Fibroblast of lung (primary cell): ENCODE measurements at places on chromosomes 6 and 20. TPM values are rescaled to one million over a fixed set of nuclear protein-coding genes. Genes with fewer than 3 reads are reported as not detected.
A peak's percentile ranks its signal among the peaks of the same experiment; 100 is the strongest.

- no peak for DNase-seq
- H3K4me3 ChIP-seq = no peak overlapping the region
- no peaks in the 10 kb centered on the region for H3K4me1 ChIP-seq
- H3K27me3 ChIP-seq = no peaks in the 10 kb centered on the region
- H3K27ac ChIP-seq = no peak overlapping the region
- no peaks in the 10 kb centered on the region for H3K36me3 ChIP-seq
Measured at GRCh38 chr6:2598867-2599266, 151.9 kb downstream of the MYLK4 start.

DNA sequence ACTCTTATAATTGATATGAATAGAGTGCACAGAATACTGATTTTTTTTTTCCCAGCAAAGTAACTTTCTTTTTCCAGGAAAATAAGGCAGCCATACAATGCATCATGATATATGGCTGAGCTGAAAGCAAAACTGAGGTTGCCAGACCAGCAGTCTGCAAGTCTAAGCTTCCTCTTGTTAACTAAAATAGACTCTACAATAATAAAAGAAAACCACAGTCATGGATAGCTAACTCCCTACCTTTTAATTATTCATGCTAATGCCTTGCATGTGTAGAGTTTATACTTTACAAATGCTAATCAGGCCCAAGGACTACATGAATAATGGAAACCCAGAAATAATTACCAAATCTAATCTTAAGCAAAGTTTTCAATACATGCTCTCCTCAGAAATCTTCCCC lies 47.4 kb downstream of the MAP7 start:
- no peak overlapping the region for H3K4me3 ChIP-seq
- DNase-seq = no peak
- no peaks in the 10 kb centered on the region for H3K4me1 ChIP-seq
- H3K27me3 ChIP-seq = no peaks in the 10 kb centered on the region

The DDX39B gene
- 323 and 410 TPM in 2 replicates for polyA plus RNA-seq

GRCh38 chr6:112040956-112041355 lies 12.9 kb upstream of the CCN6 start:
- DNase-seq = no peak
- no peaks in the 10 kb centered on the region for H3K36me3 ChIP-seq
- no peak overlapping the region for H3K27ac ChIP-seq
- no peak overlapping the region for H3K4me3 ChIP-seq
- H3K27me3 ChIP-seq = no peaks in the 10 kb centered on the region
- peaks cover 9% of the 10 kb centered on the region for H3K4me1 ChIP-seq

GRCh38 chr6:25582101-25582500 lies 69.9 kb upstream of the SCGN start:
- H3K4me1 ChIP-seq = no peaks in the 10 kb centered on the region
- H3K36me3 ChIP-seq = no peaks in the 10 kb centered on the region
- H3K4me3 ChIP-seq = no peak overlapping the region

GRCh38 chr6:47529734-47530133 lies 52.1 kb downstream of the CD2AP start:
- H3K36me3 ChIP-seq = peaks cover 4% of the 10 kb centered on the region
- H3K27ac ChIP-seq = no peak overlapping the region
- no peaks in the 10 kb centered on the region for H3K27me3 ChIP-seq
- H3K4me1 ChIP-seq = no peaks in the 10 kb centered on the region

The THEMIS gene
- polyA plus RNA-seq = not detected in 2 replicates

The TSHZ2 gene
- 0.15 and 0.59 TPM in 2 replicates for polyA plus RNA-seq

- peaks cover 4% of the 10 kb centered on the region for H3K4me1 ChIP-seq
- no peak for DNase-seq
- no peaks in the 10 kb centered on the region for H3K27me3 ChIP-seq
- no peaks in the 10 kb centered on the region for H3K36me3 ChIP-seq
- no peak overlapping the region for H3K27ac ChIP-seq
- no peak overlapping the region for H3K4me3 ChIP-seq
Measured at GRCh38 chr20:23690581-23690980, 1.7 kb upstream of the CST4 start.

The CD40 gene
- 0.54 and 1.5 TPM in 2 replicates for polyA plus RNA-seq

- no peaks in the 10 kb centered on the region for H3K36me3 ChIP-seq
- H3K27me3 ChIP-seq = no peaks in the 10 kb centered on the region
- DNase-seq = no peak
- H3K27ac ChIP-seq = no peak overlapping the region
- H3K4me1 ChIP-seq = no peaks in the 10 kb centered on the region
- no peak overlapping the region for H3K4me3 ChIP-seq
Measured at GRCh38 chr6:31430449-31430848, 27.1 kb downstream of the MICA start.

- H3K4me3 ChIP-seq = peak overlapping the region; percentile 13
- no peaks in the 10 kb centered on the region for H3K36me3 ChIP-seq
- no peak for DNase-seq
Measured at GRCh38 chr6:5998711-5999687, 7.7 kb downstream of the NRN1 start.

The ELOVL2 gene
- polyA plus RNA-seq = 1.7 and 13.9 TPM in 2 replicates

DNA sequence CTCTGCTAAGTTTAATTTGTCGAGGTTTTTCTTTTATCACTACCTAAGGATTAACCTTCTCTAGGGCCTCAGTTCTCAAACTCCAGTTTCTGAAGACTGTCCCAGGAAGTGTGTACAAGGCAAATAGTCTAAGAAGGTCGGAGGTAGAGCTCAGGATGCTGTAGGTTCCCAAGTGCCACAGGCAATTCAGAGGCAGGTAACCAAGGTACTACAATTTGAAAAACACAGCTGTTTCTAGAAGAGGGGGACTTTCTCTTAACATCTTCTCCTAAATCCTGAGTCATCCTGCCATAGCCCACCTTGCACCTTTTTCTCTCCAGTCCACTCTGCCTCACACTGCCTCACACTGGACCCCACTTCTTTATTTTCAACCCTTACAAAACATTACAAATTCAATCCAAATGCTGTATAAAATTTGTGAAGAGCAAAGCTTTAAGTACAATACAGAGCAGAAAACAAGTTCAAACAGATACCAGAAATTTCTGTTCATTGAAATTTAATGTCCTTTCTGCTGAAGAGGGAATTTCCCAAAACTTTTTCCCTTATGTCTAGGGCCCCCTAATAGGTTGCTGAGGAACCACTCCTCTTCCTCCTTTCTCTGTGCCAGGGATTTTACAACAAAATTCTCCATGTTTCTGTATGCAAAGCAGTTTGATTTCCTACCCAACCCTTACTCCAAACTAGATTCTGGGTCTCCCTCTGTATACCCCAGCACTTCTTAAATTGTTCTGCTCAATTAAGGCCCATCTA lies 43.0 kb downstream of the FRK start:
- H3K27ac ChIP-seq = no peak overlapping the region
- H3K4me1 ChIP-seq = no peaks in the 10 kb centered on the region
- no peak overlapping the region for H3K4me3 ChIP-seq
- DNase-seq = no peak
- no peaks in the 10 kb centered on the region for H3K27me3 ChIP-seq
- no peaks in the 10 kb centered on the region for H3K36me3 ChIP-seq

DNA sequence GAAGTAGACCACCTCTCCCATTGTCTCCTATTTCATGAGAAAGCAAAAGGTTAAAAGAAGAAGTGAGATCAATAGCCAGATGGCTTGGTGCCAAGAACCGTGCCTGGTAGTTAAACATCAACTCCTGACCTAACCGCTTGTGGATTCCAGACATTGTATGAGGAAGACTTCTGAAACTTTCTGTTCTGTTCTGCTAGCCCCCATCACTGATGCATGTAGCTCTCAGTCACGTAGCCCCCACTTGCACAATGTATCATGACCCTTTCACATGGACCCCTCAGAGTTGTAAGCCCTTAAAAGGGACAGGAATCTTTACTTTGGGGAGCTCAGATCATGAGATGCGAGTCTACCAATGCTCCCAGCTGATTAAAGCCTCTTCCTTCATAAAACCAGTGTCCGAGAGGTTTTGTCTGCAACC lies 301.2 kb downstream of the RNGTT start:
- no peaks in the 10 kb centered on the region for H3K4me1 ChIP-seq
- no peak for DNase-seq
- no peaks in the 10 kb centered on the region for H3K36me3 ChIP-seq
- no peak overlapping the region for H3K27ac ChIP-seq
- H3K27me3 ChIP-seq = no peaks in the 10 kb centered on the region
- no peak overlapping the region for H3K4me3 ChIP-seq

DNA sequence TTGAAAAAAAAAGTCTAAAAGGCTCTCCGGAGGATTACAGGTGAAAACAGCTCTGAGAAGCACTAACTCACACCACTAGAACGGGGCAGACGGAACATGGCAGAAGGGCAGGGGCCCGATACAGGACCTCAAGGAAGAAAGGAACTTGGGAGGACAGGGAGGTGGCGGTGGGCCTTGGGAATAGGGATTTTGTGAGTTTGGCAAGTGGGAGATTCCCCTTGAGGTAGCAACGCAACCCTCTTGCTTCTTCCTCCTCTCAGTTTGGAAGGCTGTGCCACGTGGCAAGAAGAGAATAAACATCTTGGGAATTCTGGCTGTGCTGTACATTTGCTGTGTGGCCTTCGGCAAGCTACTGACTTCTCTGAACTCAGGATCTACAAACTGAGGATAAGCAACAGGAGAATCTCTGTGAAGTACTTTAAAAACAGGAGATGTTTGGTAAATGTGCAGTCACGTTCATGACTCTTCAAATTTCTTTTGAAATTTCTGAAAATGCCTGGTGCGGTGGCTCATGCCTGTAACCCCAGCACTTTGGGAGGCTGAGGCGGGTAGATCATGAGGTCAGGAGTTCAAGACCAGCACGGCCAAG lies 220.8 kb downstream of the BCAS1 start:
- no peak overlapping the region for H3K4me3 ChIP-seq
- no peak for DNase-seq
- H3K4me1 ChIP-seq = no peaks in the 10 kb centered on the region

- no peak overlapping the region for H3K27ac ChIP-seq
- no peaks in the 10 kb centered on the region for H3K4me1 ChIP-seq
- no peak overlapping the region for H3K4me3 ChIP-seq
- H3K36me3 ChIP-seq = no peaks in the 10 kb centered on the region
- peak; percentile 47 for DNase-seq
Measured at GRCh38 chr6:166987930-166988329, 11.3 kb upstream of the CEP43 start.

- H3K4me1 ChIP-seq = no peaks in the 10 kb centered on the region
- no peaks in the 10 kb centered on the region for H3K27me3 ChIP-seq
- DNase-seq = peak; percentile 33
- no peak overlapping the region for H3K27ac ChIP-seq
- H3K4me3 ChIP-seq = no peak overlapping the region
- no peaks in the 10 kb centered on the region for H3K36me3 ChIP-seq
Measured at GRCh38 chr6:147434516-147434915, 74.0 kb upstream of the SAMD5 start.

The RFX6 gene
- not detected in 2 replicates for polyA plus RNA-seq

The GPX5 gene
- not detected in 2 replicates for polyA plus RNA-seq

- no peaks in the 10 kb centered on the region for H3K4me1 ChIP-seq
- no peak overlapping the region for H3K4me3 ChIP-seq
- H3K27ac ChIP-seq = no peak overlapping the region
- no peaks in the 10 kb centered on the region for H3K27me3 ChIP-seq
Measured at GRCh38 chr6:25078141-25078540, 142.4 kb upstream of the RIPOR2 start.

DNA sequence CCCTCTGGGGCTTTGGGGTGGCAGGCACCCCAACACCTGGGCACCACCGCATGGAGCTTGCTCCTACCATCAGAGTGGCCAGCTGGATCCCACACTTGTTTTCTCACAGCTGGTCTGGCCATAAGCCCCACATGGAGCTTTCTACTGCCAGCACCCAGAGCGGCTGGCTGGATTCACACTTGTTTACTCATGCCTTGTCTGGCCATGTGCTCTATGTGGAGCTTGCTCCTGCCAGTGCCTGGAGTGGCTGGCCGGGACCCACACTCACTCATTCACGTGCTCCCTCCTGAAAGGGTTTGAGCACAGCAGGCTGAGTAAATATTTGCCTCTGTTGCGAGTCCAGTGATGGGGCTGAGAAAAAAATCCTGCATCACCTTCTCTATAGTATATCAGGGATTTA lies 487.0 kb downstream of the CD109 start:
- H3K4me1 ChIP-seq = no peaks in the 10 kb centered on the region
- H3K27me3 ChIP-seq = no peaks in the 10 kb centered on the region
- DNase-seq = peak; percentile 11
- H3K36me3 ChIP-seq = no peaks in the 10 kb centered on the region
- no peak overlapping the region for H3K27ac ChIP-seq

- H3K4me3 ChIP-seq = no peak overlapping the region
- no peaks in the 10 kb centered on the region for H3K27me3 ChIP-seq
- H3K27ac ChIP-seq = no peak overlapping the region
- no peak for DNase-seq
Measured at GRCh38 chr20:42074944-42075343, 456.8 kb upstream of the CHD6 start.

- H3K27me3 ChIP-seq = no peaks in the 10 kb centered on the region
- no peaks in the 10 kb centered on the region for H3K4me1 ChIP-seq
- no peaks in the 10 kb centered on the region for H3K36me3 ChIP-seq
- no peak overlapping the region for H3K27ac ChIP-seq
Measured at GRCh38 chr20:41748051-41748450, 129.9 kb upstream of the CHD6 start.

The CALHM5 gene
- 3.2 and 8.3 TPM in 2 replicates for polyA plus RNA-seq

- no peaks in the 10 kb centered on the region for H3K36me3 ChIP-seq
- no peaks in the 10 kb centered on the region for H3K27me3 ChIP-seq
- H3K4me3 ChIP-seq = no peak overlapping the region
- H3K4me1 ChIP-seq = no peaks in the 10 kb centered on the region
Measured at GRCh38 chr6:155448668-155449449, 6.8 kb downstream of the NOX3 start.

DNA sequence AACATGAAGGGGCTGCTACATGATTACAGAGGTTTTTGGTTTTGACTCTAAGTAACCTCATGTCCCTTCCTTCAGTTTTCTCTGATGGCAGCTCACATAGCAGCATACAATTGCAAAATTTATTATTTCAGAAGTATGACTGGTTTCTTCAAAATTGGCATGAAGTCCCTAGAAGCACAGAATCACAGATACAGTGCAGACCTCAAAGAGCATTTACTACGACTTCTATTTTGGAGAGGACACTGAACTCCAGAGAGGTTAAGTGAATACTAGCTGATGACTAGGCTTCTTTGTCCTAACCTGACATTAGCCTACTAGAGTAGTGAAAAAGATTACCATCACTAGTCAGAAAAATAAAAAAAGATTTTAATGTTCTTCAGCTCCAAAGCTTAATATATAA lies 664.3 kb downstream of the RFPL4B start:
- H3K4me3 ChIP-seq = no peak overlapping the region
- peaks cover 3% of the 10 kb centered on the region for H3K4me1 ChIP-seq
- no peaks in the 10 kb centered on the region for H3K36me3 ChIP-seq
- H3K27ac ChIP-seq = no peak overlapping the region
- peak; percentile 43 for DNase-seq
- H3K27me3 ChIP-seq = no peaks in the 10 kb centered on the region

GRCh38 chr20:2390951-2391675 lies 10.4 kb downstream of the TGM6 start:
- no peak for DNase-seq
- H3K27me3 ChIP-seq = no peaks in the 10 kb centered on the region
- H3K4me3 ChIP-seq = no peak overlapping the region
- H3K27ac ChIP-seq = no peak overlapping the region

The PTCRA gene
- not detected in 2 replicates for polyA plus RNA-seq

GRCh38 chr20:46260480-46260879 lies 47.8 kb downstream of the CDH22 start:
- peaks cover 5% of the 10 kb centered on the region for H3K27me3 ChIP-seq
- no peaks in the 10 kb centered on the region for H3K4me1 ChIP-seq
- no peak overlapping the region for H3K4me3 ChIP-seq
- no peak for DNase-seq
- no peaks in the 10 kb centered on the region for H3K36me3 ChIP-seq
- no peak overlapping the region for H3K27ac ChIP-seq
